ENCODE measurements at places on chromosomes 3 and 15.
A peak's percentile ranks its signal among the peaks of the same experiment; 100 is the strongest.

DNA sequence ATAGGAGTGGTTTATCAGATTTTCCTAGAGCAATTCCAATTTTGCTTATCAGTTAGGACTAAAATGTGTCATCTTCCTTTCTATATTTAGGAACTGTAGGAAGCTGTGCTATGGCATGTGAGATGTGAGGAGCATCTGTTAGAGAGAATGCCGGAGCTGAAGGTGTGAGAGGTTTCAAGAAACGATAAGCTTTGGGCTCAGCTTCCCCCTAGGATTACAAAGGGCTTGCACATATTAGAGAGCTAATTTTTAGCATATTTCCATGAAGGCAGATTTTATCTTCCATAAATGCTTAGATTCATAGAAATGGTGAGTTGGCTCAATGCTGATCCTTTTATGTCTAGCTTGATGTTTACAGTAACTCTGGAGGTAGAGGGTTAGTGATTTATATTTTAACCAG is 120.2 kb downstream of the CNTN4 start:
- DNase-seq: no peak

GRCh38 chr15:93467337-93467736 is 378.3 kb upstream of the RGMA start:
- no peak for DNase-seq

GRCh38 chr15:73328981-73329380 is 39.8 kb downstream of the HCN4 start:
- DNase-seq: no peak

DNA sequence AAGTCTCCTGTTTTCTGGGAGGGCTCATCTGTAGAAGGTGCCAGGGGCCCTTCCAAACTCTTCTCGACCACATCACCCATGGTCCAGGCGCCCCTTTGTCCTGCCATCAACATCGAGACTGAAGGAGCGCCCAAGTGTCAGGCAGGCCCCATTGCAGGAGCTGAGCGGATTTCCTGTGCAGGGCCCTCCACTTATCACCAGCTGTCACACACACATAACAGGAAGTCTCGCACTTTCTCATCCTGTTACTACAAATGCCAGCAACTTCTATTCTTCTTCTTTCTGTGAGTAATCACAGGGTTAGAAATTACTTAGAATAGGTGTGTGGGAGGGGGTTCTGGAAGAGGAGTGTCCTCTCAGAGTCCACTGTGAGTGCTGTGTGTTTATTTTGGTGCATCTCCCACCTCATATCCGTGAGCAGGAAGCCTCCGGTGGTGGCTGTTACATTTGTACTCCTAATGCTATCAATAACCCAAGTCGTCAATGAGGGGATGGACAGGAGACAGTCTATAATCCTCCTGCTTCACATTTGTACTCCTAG is at the start of gene KLHL6:
Gene KLHL6 (minus strand): TSS at position 166 of the 541 bp plus-strand sequence. CDS start 53 bp downstream, at position 113.
- peak; percentile 69 for DNase-seq

DNA sequence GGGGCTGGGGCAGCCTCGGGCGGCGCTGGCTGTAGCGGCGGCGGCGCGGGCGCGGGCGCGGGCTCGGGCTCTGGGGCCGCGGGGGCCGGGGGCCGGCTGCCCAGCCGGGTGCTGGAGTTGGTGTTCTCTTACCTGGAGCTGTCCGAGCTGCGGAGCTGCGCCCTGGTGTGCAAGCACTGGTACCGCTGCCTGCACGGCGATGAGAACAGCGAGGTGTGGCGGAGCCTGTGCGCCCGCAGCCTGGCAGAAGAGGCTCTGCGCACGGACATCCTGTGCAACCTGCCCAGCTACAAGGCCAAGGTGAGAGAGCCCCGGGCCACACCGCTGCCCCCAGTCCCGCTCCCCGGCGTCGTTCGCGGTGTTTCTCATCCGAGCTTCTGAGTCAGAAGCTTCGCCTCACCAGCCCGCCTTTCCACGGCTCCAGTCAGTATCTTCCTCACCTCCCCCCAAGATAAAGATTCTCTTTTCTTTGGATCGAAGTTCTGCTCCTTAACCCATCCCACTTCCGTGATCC is 600 bp downstream of the FBXO45 start:
- peak; percentile 26 for DNase-seq

DNA sequence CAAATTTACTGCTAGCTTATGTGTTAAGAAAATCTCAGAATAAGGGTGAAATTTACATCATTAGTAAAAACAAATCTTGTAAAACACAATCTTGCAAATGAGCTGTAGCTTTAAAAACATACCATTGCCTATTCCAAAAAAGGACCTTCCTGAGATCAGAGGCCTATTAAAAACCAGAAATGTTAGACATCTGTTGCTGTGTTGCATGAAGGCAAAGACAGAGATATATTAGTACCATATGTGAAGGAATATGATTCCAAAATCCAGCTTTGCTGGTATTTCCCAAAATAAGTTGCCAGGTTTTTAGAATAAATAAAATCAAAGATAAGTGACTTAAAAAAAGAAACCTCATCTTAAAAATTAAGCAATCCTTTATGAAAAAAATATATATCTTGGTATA is 504.1 kb upstream of the CDIN1 start:
- no peak for DNase-seq

DNA sequence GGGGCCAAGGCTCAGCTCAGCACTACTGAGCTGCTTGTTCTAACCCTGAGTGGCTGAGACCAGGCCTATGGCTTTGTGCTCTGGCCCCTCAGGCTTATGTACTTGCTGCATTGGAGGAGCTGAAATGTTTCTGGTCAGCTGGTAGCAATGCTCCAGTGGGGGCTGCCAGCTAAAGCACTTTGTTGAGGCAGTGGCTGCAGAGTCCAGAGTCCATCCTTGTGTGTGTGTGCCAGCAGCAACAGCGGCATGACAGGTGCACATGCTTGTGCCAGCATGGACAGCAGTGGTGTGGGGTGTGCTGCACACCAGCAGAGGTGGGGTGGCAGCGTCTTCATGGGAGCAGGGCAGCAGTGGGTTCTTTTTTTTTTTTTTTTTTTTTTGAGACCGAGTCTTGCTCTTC is 169.1 kb downstream of the VPS8 start:
- no peak for DNase-seq

DNA sequence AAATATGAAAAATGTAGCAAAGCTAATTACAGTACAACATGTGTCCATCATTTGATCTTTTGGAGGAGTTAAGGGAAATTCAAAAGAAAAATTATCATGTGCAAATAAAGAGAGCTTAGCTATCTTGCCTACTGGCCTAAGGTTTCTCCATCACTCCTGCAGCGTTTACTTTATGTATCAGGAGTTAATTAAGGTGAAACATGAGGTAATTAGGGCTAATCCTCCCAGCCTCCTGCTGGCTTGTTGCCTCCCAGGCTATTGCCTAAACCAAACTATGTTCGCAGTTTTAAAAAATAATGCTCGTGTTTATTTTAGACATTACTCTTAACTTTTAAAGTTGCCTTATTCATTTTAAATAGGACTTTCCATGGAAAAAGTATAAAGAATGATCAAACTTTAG is 367.5 kb downstream of the ROBO2 start:
- DNase-seq: no peak

DNA sequence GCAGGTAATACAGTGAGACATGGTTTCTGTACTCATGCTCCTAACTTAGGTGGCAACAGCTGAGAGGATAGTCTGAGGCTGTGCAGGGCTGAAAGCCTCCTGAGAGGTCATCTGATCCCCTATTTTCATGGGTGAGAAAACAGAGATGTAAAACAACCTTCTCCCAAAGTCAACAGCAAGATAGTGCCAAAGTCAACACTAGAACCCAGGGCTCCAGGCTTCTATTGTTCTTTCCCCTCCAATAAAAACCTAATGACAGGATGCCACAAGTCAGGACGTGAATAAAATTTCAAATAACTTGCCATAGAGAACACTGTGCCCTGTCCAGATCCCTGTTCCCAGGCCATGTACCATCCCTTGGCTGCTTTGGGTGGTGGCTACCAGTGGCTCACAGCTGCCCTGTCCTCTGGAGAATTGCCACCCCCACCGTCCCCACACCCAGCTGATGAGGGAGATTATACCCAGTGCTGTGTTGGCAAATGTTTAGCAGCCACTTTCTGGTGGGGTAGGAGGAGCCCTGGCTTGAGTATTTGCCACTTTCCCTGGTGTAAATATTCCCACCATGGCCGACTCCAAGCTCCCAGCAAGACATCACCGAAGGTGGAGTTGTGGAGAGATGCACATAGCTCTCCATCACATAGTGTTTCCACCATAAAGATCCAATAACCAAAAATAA is 54.8 kb downstream of the SRGAP3 start:
- no peak for DNase-seq

- no peak for DNase-seq
These were observed 28.3 kb downstream of the SRP14 start for GRCh38 chr15:40010686-40011085.

- DNase-seq: no peak
These were observed 18.1 kb downstream of the HEMK1 start for GRCh38 chr3:50587373-50587772.

DNA sequence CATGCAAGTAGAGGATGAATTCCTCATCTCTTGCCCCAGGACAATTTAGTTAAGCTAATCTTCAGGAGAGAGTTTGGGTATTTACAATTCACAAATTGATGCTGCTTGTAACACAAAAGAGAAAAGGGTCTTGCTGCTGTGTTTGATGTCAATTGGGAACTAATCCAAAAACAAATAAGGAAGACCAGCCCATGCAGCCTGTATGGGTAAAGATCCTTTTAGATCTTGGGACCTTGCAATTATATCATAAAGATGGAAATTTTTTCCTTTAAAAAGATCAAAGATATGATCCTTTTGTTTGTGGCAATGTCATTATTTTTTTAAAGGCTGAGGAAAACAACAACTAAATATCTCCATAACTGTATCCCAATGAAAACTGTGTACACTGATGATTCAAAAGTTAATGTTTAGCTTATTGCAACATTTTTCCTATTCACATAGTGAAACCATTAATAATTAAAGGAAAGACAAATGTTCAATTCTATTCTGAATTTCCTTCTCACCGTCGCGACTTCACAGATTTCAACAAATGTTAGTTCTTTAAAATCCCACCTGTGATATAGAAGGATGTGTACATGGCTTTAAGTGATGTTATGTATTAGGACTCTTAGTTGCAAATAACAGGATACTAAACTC is 40.2 kb downstream of the TMEM212 start:
- no peak for DNase-seq

- DNase-seq: no peak
These were observed 67.3 kb upstream of the TRIM42 start for GRCh38 chr3:140610544-140610943.
